Amniotic stem cell (primary cell): ENCODE measurements at places on chromosomes 5 and 9.

GRCh38 chr5:28014779-28015178, 976.4 kb upstream of the CDH9 start:
- no peak for DNase-seq

GRCh38 chr9:126515001-126515872, 98.5 kb upstream of the LMX1B start:
- DNase-seq, result no peak

DNA sequence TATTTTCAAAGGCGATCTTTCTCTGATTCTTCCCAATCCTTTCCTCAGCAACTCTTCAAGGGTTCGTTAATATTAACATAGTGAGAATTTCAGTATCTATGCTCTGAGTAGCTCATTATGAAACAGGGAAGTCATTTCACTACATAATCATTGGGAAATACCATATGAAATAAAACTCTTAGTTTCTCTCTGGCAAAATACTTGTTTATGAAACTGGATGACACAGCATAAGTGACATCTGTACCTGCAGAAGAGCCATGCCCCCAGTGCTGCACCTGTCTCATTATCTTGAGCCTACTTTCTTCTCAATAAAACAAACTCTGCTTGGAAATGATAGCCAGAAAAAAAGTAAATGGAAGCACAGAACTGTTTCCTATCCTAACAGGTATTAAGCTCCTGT, 33.8 kb upstream of the OTULIN start:
- no peak for DNase-seq

GRCh38 chr5:22611327-22611726, 241.8 kb downstream of the CDH12 start:
- no peak for DNase-seq

DNA sequence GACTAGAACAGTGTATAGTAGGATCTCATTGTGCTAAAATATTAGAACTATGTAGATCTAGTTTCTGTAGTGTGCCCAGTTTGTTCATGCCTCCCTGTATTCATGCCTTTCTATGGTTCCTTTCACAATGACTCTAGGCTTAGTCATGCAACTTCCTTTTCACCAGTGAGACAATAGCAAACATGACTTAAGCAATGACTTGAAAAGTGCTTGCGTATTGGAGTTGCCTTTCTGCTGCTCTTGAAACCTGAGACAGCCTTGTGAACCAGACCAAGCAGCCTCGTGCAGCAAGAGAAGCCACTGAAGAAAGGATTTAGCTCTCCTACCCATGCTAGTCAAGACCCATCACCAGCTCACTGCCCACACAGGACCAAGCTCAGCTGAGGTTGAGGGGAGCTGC, 294.5 kb upstream of the TAS2R1 start:
- peak; percentile 81 for DNase-seq

GRCh38 chr5:161009194-161009593, 157.2 kb upstream of the ATP10B start:
- no peak for DNase-seq

DNA sequence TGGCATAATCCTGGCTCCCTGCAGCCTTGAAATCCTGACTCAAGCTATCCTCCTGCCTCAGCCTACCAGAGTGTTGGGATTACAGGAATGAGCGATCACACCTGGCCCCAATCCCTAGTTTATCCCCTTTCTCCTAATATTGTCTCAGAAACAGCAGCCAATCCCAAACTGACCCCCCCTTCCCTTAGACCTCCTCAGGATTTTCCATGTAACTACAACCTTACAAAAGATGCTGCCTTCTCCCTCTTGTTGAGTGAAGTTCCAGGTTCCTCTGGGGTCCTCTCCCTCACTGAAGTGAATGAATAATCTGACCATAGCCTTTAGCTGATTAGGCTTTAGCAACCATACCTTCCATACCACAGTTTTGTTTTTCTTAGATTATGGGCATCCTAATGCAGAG, 25.9 kb upstream of the MSANTD3 start:
- DNase-seq, result no peak

DNA sequence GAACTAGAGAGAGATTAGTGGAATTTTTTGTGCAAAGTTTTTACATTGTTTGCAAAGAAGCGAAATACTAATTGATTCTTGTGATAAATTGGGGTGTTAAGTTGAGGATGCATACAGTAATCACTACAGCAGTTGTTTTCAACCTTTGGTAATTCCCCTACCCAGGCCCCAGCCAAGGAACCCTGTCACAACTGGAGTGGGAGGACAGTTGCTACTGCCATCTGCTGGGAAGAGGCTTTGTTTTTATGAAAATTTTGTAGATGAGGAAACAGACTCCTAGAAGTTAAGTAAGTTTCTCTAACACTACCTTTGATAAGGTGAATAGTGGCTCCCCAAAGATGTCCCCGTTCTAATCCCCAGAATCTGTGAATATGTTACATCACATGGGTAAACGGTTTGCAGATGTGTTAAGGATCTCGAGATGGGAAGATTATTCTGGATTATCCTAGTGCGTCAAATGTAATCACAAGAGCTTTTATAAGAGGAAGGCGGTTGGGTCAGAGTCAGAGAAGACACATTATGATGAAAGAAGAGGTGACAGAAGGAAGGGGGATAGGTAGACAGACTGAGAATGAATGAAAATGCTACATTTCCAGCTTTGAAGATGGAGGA, 34.0 kb upstream of the PPP1R2B start:
- no peak for DNase-seq

GRCh38 chr9:37468620-37469019, 3.4 kb upstream of the ZBTB5 start:
- no peak for DNase-seq

DNA sequence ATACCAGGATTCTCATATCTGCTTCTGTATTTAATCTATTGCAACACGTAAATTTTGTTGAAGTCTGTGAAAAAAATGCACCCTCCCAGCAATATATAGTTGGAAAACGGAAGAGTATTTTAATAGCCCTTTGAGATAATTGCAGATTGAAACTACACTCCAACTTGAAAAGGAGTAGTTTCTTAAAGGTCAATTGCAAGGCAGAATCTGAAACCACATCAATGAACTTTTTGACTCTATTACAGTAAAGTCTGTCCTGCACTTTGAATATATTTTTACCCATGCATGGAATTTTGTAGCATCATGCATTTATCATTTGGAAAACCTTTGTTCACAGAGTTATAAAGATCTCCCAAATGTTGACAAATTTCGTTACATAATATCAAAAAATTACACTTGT, 311.6 kb upstream of the NREP start:
- DNase-seq, result no peak

DNA sequence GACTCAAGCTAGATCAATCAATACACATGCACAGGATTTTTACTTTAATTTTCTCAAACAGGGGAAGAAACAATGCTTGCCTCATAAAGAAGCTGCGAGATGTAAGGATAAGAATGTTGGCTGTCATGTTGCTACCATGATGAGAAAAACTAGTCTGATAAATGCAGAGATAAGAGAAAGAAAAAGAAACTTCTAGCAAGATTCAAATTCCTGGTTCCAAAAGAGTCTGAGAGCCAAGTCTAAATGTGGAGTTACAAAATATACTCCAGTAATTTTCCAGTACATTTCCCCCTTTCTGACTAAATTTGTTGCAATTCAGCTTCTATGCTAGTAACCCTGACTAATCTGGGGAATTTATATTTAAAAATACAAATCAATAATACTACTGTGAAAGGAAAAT, 10.4 kb upstream of the ANXA1 start:
- DNase-seq, result no peak

GRCh38 chr5:8418049-8418426, 549.1 kb downstream of the MTRR start:
- DNase-seq, result no peak

- DNase-seq, result no peak
These were observed 78.1 kb downstream of the EDIL3 start for GRCh38 chr5:84306601-84307000.

- no peak for DNase-seq
These were observed 93.4 kb upstream of the SLC30A5 start for GRCh38 chr5:69000216-69000919.

DNA sequence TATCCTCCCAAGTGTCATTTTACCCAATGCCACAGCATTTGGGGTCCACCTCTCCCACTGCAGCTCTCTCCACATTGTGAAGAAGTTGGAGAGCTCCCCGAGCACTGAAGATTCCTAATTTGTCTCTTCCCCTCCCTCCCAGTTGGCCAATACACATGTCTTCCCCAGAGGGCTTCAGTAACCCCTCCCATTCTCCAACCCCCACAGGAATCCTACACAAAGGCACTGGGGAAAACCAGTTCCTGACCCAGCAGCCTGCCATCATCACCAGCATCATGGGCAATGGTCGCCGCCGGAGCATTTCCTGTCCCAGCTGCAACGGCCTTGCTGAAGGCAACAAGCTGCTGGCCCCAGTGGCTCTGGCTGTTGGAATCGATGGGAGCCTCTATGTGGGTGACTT, 87.3 kb upstream of the WWC1 start:
- DNase-seq, result no peak

DNA sequence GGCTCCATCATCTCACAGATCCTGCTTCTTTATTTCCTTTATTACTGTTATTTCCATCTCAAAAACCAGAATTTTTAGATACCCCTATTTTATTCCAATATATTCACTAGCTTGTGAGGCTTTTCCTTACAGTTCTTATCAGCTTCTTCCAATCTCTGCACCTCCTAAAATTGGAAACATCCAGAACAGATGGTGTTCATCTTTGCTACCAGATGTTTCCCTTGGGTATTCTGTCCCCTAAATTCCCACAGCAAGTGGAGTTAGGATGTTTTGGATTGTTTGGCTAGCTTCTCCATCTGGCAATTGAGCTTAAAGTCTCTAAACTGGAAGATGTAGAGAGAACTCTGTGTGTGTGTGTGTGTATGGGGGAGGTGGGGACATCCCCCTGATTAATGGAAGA, 580.4 kb downstream of the DTWD2 start:
- no peak for DNase-seq

DNA sequence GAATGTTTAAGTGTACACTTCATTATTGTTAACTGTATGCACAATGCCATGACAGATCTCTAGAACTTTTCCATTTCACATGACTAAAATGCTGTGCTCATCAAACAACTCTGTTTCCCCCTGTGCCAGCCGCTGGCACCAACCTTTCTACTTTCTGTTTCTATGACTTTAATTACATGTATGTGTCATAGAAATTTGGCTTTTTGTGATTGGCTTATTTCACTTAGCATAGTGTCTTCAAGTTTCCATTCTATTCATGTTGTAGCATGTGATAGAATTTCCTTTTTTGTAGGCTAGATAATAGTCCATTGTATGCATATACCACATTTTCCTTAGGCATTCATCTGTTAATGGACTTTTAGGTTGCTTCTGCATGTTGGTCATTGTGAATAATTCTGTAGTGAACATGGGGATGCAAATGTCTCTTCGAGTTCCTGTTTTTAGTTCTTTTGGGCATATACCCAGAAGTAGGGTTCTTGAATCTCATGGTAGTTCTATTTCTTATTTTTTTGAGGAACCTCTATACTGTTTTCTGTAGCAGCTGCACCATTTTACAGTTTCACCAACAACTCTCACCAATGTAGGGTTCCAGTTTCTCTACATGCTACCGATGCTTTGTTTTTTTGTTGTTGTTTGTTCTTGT, 184.4 kb upstream of the DMRT1 start:
- no peak for DNase-seq

- DNase-seq, result no peak
These were observed 186.7 kb downstream of the SYK start for GRCh38 chr9:90988318-90988717.

GRCh38 chr9:95742821-95743220, 132.7 kb upstream of the ERCC6L2 start:
- DNase-seq, result no peak

DNA sequence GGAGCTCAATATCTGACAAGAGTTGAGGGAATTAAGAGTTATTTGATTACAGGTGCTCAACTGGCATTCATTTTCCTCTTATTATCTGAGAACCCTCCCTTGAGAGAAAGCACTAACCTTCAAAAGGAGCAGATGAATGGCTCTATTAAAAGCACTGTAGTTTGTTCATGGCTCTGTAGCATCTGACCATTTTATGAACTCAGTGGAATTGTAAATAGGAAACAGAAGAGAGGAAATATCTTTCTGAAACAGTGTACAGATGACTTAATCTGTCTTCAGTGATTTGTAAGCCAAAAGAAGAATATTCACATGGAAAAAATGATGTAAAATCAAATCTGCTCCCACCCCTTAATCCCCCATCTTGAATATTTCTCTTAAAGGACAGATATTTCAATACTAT, 810.4 kb upstream of the GRAMD2B start:
- DNase-seq, result no peak

DNA sequence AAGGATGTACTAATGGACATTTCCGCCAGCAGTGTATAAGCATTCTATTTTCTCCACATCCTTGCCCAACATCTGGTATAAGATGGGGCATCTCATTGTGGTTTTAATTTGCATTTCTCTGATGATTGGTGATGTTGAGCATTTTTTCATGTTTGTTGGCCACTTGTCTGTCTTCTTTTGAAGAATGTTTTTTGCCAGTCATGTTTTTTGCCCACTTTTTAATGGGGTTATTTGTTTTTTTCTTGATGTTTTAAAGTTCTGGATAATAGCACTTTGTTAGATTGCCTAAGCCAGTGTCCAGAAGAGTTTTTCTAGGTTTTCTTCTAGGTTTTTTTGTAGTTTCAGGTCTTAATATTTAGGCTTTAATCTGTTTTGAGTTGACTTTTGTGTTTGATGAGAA, 31.7 kb downstream of the RAD23B start:
- no peak for DNase-seq

DNA sequence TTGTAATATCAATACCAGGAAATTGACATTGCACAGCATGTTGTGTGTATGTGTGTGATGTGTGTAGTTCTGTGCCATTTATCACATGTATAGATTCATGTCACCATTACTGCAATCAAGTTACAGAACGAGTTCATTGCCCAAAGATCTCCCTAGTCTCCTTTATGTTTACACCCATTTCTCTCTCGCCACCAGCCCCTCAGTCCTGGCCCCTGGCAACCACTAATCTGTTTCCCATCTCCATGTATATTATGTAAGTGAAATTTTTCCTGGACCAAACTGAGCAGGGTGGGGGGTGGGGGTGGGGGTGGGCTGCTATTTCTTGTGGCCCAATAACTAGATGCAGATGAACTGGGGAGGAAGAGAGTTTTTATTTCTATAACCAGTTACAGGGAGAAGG, 11.5 kb upstream of the S1PR3 start:
- DNase-seq, result no peak

DNA sequence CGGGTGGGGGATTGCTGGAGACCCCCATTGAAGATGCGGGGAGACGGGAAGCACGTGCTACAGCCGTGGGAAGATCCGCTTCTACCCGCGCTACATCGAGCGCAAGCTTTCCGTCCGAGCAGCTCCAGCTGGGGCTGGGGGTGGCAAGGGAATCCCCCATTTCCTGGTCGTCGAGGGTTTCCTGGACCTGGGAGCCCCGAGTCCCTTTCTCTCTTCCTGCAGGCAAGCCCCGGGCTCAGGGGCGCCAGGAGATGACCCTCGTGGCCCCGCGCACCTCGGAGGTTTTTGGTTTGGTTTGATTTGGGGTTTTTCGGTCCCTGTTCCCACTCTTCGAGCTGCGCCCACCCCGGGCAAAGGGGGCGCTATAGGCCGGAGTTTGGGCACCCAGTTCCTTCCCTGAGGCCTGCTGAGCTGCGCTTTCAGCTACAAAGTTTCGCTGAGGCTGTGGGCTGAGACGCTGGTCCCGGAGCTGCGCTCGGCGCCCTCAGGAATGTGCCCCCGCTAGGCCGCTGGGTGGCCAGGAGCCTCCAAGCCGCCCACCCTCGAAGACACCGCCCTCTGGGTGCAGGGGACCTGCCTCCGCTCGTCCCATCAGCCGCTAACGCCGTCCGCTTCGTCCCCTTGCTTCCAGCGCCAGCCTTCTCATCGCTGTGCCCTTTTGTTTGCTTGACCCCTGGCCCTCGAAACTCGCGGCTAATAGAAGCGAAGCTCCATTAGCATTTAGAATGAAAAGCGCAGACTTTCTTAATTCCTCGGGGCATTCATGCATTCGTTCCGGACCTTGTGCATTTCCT, 2.9 kb downstream of the NR4A3 start:
- DNase-seq, result peak; percentile 11
